ENCODE measurements at places on chromosomes 6 and 20.

GRCh38 chr6:131451321-131452144 is 121.5 kb upstream of the ARG1 start:
- DNase-seq = no peak

- DNase-seq = peak; percentile 82
These were observed 6.5 kb downstream of the PEDS1 start for GRCh38 chr20:50146732-50147662.

- DNase-seq = no peak
These were observed 7.3 kb downstream of the NPBWR2 start for GRCh38 chr20:64099880-64100565.

- no peak for DNase-seq
These were observed 166.7 kb downstream of the TINAG start for GRCh38 chr6:54474898-54475297.

DNA sequence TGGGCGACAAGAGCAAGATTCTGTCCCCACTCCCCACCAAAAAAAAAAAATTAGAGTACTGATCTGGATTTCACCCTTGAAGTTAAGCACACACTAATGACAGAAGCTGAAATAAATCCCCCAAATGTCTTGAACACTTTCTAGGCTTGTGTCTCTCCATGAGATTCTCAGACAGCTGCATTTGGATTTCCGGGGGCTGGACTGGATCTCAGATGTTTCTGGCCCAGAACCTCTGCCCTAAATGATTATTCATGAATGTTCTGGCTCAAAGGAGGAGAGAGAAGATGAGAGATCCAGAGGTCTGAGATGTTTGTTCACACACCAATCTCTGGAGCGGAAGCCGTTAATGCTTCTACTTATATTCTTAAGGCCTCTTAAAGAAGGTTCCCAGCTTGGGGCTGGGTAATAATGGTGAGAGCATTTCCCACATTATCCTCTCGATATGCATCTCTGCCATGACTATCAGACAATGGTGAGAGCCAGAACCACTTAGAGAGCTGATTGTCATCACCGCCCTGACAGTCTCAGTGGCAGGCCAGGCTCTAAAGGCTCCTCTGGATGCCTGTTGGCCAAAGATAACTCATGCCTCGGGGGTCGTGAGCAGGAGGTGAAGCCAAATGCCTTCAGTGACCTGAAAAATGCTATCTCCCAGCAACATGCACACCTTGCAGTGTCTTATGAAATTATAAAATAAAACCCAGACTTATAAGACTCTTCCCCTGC is 127.9 kb upstream of the AGPAT4 start:
- no peak for DNase-seq

GRCh38 chr6:34236131-34236442 is 586 bp upstream of the HMGA1 start:
- peak; percentile 49 for DNase-seq

DNA sequence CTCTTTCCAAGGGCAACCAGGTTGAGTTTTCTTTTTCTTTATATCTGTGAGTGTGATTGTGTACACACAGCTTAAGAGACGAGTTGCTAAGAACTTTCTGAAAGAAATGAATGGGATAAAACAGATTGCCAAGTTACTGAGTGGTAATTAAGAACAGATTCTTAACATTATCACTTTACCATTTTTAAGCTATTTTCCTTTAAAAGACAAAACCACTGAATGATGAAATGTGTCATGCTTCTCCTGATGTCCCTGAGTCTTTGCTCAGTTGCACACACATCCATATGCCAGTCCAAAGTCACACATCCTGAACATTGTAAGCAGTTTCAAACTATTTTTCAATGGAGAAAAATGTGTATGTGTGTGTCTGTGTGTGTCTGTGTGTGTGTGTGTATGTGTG is 5.5 kb upstream of the DAAM2 start:
- DNase-seq = no peak

GRCh38 chr6:163501439-163501838 is 86.9 kb downstream of the QKI start:
- no peak for DNase-seq

DNA sequence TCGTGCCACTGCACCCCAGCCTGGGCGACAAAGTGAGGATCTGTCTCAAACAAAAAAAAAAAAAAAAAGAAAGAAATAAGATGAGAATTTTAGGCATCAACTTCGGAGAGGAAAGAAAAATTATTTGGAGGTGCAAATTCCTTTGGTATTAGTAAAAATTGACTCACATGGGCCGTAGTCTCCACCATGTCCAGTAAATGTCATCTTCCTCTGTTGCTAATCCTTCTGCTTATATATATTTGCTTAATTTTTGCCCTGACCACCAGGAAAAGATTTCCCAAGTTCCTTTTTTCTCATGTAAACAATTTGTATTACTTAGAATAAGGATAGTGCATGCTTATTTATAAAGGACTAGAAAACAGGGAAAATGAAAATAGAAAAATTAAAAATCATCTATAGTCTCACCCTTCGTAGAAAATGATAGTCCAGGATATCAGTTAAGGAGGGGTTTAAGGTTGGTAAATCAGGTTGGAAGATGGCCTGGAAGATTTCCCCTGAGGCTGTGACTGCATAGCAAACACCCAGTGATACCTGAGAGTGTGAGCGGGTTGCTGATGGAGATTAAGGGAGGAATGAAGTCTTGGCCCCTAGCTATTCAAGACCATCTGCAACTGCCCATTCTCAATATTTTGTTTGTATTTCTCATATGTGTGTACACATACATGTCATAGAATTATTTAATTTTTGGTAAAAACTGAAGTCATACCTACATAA is 240.8 kb downstream of the ZNF217 start:
- DNase-seq = no peak

GRCh38 chr6:139600919-139601475 is 226.5 kb upstream of the CITED2 start:
- DNase-seq = no peak

DNA sequence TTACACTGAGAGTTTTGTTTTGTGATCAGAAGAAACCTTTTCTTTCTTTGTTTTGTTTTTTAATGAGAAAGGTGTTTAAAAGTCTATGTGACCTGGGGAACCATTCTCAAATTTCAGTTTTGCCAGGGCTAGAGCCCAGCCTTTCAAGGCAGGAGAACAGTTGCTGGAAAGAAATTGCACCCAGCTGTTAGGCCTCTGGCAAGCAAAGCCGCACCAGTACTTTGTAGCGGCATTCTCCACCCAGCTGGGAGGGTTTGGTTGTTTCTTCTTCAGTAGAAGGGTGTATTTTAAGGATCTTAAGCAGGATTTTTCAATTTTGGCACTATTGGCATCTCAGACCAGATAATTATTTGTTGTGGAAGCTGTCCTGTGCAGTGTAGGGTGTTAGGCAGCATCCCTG is 16.6 kb upstream of the MAPK13 start:
- DNase-seq = no peak

- DNase-seq = no peak
These were observed 103.4 kb upstream of the FRMD1 start for GRCh38 chr6:168182366-168182765.

- DNase-seq = no peak
These were observed 2.8 kb upstream of the DIDO1 start for GRCh38 chr20:62929051-62929538.

GRCh38 chr20:54085910-54086309 is 15.5 kb upstream of the BCAS1 start:
- no peak for DNase-seq

- DNase-seq = no peak
These were observed 6.7 kb downstream of the PRDM13 start for GRCh38 chr6:99613409-99613704.

DNA sequence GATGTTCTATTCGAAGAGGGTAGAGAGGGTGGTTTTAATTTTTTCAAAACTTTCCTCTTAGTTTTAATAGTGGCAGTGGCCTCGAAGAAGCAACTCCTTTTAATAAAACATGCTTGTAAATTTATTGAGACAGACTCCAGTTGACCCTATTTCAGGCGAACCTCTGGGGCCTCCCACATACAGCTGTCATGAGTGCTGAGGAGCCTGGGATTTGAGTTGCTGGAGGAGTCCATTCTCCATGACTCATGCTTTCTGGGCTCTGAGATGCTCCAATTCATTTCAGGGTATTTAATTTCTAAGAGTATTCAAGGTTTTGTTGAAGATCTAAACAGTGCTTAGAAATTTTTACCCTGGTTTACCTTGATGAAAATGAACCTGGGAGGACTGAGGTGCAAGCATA is 580.4 kb downstream of the CBLN4 start:
- DNase-seq = no peak

DNA sequence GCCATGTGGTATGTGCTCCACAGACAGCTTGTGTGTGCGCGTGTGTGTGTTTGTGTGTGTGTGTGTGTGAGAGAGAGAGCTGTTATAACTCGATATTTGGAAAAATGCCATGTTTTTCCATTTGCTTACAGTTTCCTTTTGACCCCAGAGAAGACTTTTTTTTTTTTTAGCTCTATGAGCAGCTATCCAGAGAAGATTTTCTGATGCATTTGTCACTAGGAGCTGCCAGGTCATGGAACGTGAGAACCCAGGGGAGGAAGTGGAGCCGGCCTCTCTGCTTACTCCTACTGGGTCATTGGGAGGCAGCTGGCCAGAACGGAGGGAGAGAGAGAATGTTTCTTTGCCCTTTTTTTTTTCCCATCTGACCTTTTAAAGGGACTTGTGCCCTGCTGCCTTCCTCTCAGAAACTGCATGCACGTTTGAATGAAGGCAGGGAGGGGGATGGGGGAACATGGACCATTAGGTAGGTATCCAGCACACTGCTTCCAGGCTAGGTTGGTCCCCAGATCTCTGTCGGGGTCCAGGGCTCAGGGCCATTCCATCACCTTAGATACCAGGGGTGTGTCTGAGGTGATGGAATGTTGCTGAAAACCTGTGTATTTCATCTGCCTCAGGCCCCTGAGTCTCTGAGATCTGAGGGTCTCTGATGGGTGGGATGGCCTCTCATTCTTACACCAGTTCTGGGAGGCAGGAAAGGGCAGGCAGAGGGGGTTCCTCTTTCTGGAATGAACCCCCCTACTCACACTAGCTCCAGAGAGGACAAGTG is 11.2 kb upstream of the MRPS18A start:
- DNase-seq = no peak

DNA sequence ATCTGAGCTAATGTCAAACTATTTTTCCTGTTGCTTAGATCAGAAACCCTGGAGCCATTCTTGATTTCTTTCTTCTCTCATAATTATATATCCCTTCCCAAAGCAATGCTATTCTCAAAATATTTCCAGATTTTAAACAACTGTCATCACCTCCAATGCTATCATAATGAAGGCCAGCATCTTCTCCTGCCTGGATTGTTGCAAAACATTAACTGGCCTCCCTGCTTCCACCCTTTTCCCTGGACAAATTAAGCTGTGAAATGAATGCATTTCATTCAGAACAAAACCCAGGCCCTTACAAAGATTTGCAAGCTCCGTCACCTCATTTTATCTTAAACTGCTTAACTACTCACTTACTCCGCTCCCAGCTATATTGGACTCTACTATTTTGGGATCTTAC is 535.3 kb upstream of the HS3ST5 start:
- DNase-seq = no peak

- DNase-seq = no peak
These were observed 710.3 kb upstream of the MARCKS start for GRCh38 chr6:113146878-113147277.

DNA sequence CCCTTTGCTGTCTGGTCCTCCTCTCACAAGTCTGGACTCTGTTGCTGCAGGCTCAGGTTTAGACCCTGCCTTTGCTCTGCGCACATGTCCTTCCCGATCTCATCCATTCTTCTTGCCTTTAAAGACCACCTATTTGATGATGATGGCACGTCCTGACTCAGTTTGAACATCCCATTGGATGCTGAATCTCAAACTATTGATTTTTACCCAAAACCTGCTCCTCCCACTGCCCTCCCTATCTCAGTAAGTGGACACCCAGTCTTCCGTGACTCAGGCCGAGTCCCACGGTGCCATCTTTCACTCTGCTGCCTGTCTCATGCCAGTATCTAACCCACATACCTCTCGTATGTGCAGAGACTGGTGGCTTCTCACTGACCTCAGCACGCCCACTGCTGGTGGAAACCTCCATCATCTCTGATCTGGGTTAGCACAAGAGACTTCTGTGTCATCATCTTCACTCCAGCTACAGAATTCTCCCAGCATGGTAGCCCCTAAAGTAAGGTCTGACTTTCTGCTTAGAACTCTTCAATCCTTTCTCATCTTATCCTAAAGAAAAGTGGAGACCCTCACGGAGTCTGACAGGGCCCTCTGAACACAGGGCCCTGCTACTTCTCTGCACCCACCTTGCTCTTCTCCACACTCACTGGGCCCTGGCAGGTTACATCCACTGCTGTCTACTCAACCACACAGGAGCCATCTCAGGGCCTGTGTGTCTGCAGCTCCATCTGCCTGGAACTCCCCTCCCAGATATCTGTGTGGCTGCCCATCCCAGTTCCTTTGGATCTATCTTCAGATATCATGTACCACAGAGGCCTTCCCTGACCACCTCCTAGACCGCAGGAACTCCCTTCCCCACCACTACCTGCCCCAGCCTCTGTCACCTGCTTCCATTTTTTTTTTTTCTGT is 387.1 kb upstream of the AGPAT4 start:
- DNase-seq = no peak

DNA sequence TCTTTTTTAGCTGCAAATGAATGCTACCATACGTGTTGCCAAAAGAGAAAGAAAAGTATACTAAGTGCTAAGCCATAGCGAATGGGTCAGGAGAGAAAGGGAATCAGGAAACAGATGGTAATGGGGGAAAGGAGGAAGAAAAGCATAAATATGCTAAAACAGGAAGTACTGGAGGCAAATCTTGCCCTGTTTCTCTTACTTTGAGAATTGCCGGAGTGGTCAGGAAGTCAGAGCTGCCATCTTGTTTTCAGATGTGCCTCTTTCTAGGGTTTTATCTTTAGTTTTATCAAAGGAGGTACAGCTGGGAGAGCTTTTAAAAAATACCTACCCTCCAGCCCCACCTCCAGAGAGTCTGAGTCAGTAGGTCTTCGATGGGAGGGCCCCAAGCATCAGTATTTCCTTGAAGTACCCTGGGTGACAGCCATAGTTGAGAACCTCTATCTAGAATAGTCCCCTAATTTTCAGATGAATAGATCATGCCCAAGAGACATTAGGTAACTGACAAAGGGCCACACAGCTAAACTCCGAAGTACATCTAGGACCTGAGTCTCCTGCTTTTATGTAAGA is 193.3 kb downstream of the CLIC5 start:
- no peak for DNase-seq

- DNase-seq = no peak
These were observed 46.6 kb downstream of the HDDC2 start for GRCh38 chr6:125255201-125255600.

DNA sequence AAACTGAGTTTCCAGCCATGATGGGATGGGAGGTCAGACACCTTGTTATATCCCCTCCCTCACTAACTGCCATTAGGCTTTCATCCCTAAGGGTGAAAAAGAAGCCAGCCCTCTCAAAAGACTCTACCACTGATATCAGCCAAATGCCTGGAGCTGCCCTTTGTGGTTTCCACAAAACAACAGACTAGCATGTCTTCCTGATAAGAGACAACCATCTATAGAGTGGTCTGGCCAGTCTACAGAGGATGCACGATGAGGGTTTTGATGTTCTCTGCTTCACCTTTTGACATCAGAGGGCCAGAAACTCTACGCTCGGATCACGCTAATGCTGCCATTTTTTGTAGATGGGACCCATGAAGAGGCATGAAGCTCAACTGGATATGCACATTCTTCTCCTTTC is 61.7 kb upstream of the ARHGAP18 start:
- no peak for DNase-seq

Data from thymus (tissue), 14 donors.